DND-41 (cell line): ENCODE measurements at places on chromosomes 5 and 9.

- DNase-seq, result no peak
These were observed 13.3 kb upstream of the RNF130 start for GRCh38 chr5:180084638-180085561.

DNA sequence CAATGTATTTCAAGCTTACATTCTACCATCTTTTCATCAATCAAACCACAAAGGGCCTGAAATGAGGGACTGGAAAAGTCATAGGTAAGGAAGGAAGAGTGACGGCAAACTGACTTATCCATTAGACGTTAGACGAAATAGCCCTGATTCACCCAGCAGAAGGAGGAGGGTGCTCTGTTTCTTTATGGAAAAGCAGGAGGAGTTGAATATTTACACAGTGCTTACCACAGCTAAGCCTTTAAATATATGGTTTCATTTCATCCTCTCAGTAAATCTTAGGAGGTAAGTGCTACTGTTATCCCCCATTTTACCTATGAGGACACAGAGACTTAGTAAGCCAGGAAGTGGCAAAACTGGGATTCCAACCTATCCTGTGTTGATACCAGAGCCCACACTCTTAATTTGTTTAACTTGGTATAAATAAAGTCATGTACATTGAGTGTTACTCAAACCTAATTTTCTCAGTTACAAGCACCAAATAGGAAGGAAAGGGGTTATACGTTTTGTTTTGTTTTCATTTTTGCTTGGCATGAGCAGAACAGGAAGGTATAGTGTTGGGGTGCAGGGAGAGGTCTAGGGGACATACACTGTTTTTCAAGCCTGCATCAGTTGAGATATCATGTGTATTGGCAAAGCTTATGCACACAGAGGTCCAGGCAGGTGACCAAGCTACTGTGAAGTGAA, 98.1 kb upstream of the IFNK start:
- no peak for DNase-seq

DNA sequence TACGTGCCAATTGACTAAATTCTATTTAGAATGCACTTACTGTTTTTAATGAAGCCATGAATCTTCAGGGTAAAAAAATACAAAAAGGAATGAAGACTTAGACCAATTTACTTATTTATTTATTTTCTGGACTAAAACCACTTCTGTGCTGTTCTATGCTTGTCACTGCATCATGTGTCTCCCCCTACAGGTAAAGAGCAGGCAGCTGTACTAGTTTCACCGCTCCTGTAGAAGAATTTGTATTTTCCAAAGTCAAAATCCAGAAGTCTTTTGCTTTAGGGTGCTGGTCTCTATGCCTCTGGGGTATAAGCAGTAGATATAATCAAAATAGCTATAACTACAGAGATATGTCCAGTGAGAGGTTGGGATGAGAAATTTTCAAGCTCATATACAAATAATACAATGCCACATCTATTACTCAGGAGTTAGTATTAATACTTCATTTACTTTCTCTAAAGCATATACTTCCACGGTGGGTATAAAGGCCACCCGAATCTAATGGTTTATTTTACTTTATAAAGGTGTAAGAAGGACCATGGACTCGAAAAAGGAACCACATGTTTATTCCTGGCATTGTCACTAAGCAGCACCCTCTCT, 591.5 kb downstream of the RAB3C start:
- DNase-seq, result no peak

DNA sequence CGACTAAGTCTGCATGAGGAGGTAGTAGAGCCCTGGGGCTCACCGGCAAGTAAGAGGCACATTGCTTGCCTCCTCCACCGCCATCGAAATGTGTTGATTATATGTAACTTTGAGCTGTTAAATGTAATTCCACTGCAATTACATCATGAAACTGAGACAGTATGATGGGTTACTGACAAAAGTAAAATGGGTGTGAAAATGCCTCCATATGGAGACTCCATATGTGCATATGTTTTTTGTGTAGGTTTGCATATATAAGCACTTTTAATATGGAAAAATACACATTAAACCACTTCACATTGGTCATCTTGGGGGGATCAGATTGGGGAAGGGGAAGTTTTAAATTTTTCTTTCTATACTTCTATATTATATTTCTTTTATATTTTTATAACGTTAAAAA, 29.8 kb downstream of the NFIL3 start:
- DNase-seq, result no peak
